ENCODE measurements at places on chromosomes 16 and 17.

GRCh38 chr16:2154533-2155090, 970 bp upstream of the TRAF7 start:
- peak; percentile 51 for DNase-seq

- DNase-seq = no peak
These were observed 38.1 kb downstream of the ZDHHC7 start for GRCh38 chr16:84973236-84973635.

DNA sequence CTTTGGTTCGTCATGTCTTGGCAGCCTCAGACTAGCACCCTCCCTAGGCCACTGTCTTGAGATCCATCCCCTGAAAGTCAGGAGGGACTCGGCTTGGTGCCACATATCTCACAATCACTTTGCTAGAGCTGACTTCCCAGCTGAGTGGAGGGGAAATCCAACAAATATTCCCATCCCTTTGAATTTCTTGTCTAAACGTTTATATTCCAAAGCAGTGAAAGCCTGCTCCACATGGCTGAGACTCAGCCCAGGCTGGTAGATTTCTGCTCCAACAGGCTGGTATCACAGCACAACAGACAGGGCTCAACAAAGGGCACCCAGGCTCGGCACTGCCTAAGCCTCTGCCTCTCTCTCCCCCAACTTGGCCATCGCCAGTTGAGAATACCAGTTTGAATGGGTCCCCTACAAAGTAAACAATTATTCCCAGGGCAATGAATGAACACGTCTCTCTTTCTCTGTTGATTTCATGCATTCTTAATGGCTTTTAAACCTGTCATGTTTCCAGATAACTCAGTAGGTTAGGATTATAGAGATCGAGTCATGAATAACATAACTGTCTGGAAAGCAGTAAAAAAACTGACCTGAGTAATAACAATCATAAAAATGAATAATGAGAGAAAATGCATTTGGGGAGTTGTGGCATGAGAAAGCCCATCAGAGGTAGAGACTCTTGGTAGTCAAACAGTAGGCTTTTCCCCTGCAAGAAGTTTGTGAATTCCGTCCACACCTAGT, 1.0 kb downstream of the KRT13 start:
- DNase-seq = peak; percentile 17

- no peak for DNase-seq
These were observed 17.7 kb upstream of the VPS4A start for GRCh38 chr16:69293401-69293800.

- DNase-seq = peak; percentile 3
These were observed 981 bp downstream of the KCNH4 start for GRCh38 chr17:42179911-42180410.

DNA sequence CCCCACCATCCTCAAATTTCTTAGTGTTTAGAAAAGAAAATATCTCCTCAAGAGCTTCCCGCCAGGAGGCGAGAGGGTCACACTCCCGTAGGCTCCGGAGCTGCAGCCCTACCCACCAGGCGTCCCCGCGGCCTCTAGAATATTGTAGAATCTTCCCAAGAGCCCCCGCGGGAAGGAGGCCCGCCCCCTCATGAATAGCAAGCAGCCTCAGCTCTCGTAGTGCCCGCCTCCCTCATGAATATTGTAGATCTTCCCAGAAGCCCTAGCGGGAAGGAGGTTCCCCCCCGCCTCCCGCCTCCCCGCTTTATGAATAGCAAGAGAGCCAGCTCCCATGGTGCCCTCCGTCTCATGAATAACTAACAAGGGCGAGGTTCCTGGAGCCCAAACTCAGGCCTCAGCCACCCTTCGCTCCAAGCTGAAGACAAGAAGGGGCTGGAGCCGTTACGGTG, at the start of gene FBXO47:
Gene FBXO47, minus strand, starts transcription at position 114 of the 449 bp plus-strand sequence. CDS start 4,378 bp downstream, outside the sequence.
- DNase-seq = no peak

- no peak for DNase-seq
These were observed 560.6 kb downstream of the CDH13 start for GRCh38 chr16:83187405-83187804.

GRCh38 chr17:50146230-50146926, 4.1 kb downstream of the PPP1R9B start:
- DNase-seq = no peak

DNA sequence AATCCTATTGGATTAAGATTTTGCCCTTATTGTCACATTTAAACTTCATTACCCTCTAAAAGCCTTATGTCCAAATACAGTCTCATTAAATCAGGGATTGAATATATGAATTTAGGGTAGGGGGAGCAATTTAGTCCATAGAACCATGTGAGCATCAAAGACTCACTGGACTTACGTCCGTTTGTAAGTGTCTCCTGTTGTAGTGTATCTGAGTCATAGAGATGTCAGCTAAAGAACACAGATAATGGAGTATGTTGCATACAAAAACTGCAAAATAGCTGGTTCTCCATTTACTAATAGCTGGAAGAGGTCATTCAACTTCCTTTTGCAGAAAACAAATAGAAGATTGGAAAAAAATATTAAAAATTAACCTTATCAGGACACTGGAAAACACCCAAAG, 599.1 kb upstream of the SOX9 start:
- DNase-seq = no peak

DNA sequence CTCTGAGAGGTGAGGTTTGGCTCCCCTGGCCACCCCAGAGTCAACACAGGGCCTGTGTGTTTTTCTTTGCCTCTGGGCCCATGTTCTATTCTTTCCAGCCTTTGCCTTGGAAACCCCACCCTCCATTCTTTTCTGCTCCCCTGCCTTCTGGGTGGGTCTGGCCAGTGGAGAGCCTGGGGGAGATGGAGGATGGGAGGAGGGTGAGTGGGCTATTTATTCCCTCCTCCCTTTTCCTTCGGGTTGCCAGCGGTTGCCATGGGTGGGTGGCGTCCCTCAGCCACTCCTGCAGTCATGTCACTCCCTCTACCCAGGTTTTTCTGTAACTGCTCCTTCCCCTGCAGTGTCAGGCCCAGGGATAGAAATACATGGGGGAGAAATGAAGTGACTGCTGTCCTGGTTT, 15.5 kb downstream of the CMIP start:
- no peak for DNase-seq

GRCh38 chr16:57382535-57383275, 10.4 kb downstream of the CX3CL1 start:
- DNase-seq = no peak

DNA sequence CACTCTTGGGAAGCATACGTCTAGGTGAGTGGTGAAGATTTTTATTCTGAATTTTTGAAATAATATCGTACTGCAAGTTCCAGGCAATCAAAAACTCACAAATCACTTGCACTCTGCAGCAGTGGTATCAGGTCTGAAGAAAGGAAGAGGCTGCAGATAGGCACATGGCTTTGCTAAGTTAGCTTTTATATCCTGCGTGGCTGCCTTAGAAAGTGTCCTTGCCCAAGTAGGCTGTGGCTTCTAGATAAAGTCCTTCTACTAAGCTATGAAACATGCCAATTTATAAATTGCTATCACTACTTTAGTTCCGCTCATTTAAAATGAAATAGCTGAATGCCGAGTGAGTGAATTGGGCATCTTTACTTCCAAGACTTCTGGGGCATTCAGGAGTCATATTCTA, 17.9 kb downstream of the WWOX start:
- no peak for DNase-seq

DNA sequence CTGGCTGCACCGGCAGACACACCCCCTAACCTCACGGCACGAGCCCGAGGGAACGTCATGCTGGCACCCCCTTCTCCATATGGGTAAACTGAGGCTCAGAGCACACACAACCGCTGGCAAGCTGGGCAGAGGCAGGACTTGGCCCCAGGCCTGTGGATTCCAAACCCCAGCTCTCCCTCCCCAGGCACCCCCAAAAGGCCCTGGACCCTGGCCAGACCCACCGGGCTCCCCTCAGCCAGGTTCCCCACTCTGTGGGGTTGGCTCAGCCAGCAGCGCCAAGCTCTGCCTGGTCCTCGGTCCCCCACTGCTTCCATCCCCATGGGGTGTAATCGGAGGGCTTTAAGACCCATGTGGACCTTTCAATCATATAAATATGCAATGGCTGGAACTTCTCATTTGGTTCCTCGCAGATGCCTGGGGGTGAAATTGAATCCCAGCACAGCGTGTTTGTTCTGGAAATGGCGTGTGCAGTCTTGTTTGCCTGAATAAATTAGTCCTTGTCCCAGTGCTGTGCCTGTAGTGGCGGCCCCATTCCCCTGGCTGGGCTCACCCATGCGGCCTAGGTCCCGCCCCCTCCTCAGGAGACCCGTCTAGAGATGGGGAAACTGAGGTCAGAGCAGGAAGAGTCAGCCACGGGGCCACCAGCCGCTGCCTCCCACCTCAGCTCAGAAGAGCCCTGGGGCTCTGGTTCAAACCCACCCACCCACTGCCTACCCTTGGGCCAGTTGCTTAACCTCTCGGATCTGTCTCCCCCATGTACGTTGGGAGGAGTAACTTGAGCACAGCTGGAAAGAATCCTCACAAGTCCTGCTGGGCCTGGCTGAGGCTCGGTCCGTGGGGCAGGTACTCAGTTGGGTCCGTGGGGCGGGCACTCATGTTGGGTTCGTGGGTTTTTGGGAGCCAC, 57.3 kb downstream of the ZFPM1 start:
- peak; percentile 87 for DNase-seq

- no peak for DNase-seq
These were observed 13.5 kb downstream of the SPPL2C start for GRCh38 chr17:45857977-45858708.

- DNase-seq = no peak
These were observed 28.3 kb upstream of the CDC42EP4 start for GRCh38 chr17:73340093-73340596.

DNA sequence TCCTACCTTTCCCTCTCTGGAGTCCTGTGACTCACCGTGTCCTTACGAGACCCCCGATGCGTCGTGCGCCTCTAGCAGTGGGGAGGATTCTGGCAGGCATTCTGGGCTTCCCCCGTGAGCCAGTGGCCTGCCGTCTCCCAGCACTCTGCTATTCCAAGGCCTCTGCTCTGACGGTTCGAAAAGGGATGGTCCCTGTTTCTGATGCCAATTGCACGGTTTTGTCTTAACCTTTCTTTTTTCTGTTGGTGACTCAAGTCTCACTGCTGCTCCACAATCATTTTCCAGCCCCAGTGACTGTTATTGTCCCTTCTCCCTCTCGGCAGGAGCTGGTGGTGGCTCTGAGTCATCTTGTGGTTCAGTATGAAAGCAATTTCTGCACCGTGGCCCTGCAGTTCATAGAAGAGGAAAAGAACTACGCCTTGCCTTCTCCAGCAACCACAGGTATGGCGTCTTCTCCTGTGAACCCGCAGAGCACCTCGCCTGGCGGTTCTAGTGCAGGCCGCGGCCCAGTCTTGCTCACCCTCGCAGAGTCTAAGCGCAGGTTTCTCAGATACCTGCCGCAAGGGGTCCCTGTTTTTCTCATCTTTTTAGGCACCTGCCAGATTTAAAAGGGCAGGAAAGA, 100.1 kb upstream of the CHMP6 start:
- DNase-seq = no peak

DNA sequence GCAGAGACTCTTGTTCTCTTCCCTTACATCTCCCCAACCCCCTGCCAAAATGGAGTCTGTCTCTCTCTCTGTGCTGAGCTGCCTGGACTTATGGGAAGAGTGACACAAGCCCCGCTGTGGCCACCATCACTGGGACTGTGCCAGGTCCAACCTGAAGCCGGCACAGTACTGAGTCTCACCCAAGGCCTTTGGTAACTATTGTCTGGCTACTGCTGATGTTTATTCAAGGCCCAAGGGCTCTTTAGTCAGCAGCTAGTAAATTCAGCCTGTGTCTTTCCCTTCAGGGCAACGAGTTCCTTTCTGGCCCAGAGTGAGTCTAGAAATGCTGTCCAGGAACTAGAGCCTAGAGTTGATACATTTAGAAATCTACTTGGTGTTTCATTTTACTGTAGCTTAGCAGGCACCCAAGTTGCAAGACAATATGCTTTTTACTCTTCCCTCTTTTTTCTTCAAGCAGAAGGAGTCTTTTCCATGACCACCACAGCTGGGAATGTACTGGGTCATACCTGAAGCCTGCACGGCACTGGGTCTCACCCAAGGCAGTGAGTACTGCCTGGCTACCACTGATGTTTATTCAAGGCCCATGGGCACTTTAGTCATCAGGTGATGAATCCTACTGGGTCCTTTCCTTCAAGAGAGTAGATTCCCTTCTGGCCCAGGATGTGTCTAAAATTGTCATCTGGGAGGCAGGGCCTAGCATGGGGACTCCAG, 17.7 kb downstream of the EFCAB5 start:
- DNase-seq = no peak

- peak; percentile 93 for DNase-seq
These were observed 226.2 kb downstream of the CCDC182 start for GRCh38 chr17:57518587-57519581.

DNA sequence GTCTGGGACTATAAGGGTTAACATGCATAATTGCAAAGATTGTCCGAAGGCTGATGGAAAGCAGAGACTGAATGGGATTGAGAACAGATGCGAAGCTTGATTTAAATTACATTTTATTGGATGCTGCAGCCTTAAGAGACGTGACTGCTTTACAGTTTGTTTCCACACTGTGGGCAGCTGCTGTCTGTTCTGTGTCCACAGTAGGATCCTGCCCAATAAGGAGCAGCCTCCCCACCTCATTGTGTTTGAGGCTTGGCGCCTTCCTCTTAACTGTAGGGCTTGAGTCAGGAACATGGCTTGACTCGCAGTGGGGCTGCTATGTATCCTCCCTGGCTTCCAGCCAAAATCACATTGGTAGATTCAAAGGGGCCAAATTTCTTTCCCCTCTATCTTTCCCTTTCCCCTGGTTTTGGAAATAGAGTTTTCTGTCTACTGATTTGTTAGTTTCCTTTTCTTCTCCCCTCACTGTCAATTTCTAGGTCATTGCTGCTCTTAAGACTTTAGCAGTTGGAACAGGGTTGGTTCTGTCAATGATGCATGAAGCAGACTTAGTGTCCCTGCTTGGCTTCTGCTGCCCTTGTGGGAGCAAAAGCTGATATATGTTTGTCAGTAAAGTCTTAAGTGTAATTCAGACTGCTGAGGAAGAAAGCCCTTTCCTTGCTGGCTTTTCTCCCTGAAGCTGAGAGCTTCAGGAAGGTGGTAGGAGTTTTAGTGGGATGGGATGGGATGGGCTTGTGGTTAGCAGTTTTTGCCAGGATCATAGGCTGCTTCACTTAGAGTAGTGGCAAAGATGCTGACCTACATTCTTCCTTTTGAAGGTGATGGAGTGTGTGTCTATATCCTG, 5.0 kb upstream of the RARA start:
- DNase-seq = peak; percentile 47

- peak; percentile 49 for DNase-seq
These were observed 10.8 kb upstream of the SLC46A1 start for GRCh38 chr17:28416703-28417311.
